Erythroblast (primary cell): ENCODE measurements at places on chromosomes 3 and 15.

GRCh38 chr3:87082796-87083440 is 92.0 kb upstream of the VGLL3 start:
- DNase-seq: peak; percentile 39

GRCh38 chr15:99536422-99537040 is 29.3 kb upstream of the MEF2A start:
- no peak for DNase-seq

GRCh38 chr3:114331007-114331406 is 37.2 kb downstream of the TIGIT start:
- DNase-seq: no peak

GRCh38 chr3:154224866-154225265 is 99.4 kb downstream of the DHX36 start:
- no peak for DNase-seq

- DNase-seq: no peak
Measured at GRCh38 chr15:92143765-92144164, 249.9 kb upstream of the ST8SIA2 start.

DNA sequence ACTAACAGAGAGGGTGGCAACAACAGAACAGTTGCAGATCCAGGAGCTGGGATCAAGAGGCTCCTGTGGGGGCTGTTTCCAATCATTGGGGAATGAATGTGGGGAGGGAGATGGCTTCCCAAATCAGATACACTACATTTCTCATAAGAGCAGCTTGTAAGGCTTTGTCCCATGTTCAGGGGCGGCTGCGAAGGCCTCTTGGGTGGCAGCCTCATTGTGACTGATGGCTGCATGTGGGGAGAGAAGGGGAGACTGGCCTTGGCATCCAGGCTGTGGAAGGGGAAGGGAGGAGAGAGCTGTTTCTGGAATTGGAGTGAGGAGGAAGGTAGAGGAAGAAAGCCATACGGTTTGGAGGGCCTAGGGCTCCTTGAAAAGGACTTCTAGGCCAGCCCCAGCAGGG is 326.6 kb upstream of the RGMA start:
- no peak for DNase-seq

GRCh38 chr15:99440029-99440428 is 125.8 kb upstream of the MEF2A start:
- no peak for DNase-seq

GRCh38 chr15:100595964-100596363 is 6.0 kb downstream of the LINS1 start:
- no peak for DNase-seq

DNA sequence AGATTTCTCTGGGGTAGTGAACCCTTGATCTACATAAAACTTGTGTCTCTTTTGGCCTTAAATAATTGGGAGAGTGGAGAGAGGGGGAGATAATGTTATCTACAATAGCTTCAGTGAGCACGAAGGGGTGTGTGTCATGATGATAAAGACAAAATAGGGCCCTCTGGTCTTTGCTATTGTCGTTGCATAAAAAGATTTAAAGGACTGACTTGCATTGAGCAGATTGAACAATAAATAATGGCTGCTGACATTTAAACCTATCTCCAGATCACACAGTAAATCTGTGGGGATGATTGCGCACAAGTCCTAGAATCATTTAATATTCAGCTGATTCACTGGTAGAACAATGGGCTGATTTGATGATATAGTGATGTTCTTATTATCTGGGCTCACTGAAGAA is 71.3 kb upstream of the GAP43 start:
- peak; percentile 1 for DNase-seq

DNA sequence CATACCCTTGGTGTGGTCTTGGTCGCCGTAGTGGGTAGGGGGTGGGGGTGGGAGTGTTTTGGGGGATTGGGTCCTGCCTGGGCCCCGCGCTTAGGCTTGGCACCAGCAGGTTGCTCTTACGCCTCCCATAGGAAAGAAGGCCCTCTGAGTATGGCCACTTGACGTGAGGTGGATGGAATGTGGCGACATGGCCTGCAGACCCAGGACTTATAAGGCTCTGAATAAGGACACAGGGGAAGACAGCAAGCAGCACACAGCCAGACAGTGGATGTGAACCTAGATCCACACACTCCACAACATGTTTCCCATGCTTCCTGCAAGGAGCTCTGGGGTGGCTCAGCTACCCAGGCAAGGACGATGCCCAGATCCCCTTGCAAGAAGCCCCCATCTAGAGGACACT is 12.4 kb downstream of the RBPMS2 start:
- no peak for DNase-seq

DNA sequence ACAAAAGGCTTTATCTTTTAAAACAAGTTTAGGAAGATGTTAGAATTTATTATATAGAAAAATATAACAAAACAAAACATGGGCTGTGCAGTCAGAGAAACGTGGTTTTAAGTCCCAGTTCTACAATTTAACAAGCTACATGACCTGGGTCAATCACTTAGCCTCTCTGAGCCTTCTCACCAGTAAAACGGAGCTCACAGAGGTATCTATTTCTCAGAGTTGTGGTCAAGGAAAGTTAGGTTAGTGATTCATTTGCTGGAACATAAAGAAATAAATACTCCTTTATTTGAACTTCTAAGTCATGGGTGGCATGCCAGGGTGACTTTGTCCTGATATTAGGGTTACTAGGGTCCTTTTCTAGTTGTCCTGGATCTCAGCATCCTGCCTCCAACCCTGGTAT is 10.8 kb upstream of the CCDC174 start:
- DNase-seq: no peak

GRCh38 chr3:62312201-62312600 is 61.1 kb downstream of the FEZF2 start:
- no peak for DNase-seq

DNA sequence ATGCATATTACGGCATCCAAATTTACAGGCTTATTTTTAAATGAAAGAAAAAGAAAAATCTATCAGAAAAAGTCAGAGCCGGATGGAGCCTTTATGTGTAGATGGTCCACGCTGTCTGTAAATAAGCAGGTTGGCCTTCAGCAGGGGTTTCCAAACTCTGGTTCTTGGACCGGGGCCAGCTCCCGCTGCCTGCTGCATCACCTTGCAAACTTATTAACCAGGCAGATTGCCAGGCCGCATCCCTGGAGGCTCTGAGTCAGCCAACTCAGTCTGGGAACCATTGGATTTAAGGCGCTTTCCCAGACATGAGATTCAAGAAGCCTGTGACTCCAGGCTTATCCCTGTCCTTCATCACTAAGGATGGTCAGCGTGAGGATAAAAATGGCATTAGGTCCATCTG is 212.4 kb downstream of the OPA1 start:
- DNase-seq: no peak

DNA sequence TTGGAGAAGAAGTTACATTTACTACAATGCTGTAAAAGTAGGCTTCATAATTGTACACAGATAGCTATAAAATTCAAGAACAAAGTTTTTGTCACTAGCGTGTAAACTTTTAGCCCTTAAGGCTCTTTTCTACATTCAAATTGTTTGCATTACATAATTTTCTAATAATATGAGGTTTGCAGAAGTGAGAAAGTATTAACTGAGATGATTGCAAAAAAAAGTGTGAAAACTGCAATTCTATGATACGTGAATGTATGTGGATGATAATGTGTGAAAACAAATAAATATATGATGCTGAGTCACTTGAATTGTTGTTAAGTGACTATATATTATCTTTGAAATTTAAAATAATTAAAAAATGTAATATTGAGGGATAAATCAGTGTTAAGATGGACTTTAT is 557.5 kb downstream of the NAALADL2 start:
- DNase-seq: no peak

DNA sequence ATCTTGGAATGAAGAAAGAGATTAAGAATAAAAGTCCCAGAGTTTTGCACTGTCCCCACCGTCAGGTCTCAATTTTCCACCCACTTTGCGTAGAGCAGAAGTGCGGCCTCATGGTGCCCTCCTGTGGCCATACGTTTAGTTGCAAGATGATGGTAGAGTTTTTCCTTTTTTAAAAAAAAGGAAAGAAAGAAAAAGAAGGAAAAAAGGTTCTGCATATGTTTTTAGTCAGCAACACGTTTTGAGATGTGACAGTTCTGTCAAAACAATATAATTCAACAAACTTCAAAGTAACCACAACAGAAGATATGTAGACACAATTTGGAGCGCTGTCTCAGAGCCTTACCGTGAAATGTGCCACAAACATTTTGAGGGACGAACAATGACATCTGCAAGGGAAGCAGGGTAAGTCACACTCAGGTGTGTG is 24.6 kb downstream of the EBLN2 start:
- peak; percentile 69 for DNase-seq

DNA sequence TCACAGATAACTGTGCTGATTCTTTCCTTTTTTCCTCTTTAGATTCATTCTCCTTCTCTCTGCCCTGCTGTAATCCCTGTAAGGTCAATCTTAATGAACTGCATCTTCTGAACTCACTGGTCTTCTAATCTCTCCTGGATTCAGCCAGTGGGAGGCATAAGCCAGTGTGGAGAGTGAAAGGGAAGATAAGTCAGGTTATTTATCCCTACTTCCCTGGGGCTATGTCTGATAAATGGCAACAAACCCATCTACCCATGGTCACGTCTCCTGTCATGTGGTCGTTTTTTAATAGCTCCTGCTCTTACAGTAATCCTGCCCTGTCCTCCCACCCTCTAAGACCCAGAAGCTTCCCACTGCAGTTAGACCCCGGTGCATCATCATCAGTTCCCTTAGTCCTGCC is 199.6 kb upstream of the NAALADL2 start:
- no peak for DNase-seq

GRCh38 chr3:67781871-67782270 is 127.5 kb upstream of the SUCLG2 start:
- no peak for DNase-seq

- DNase-seq: no peak
Measured at GRCh38 chr3:58798312-58798711, 131.7 kb upstream of the FAM3D start.

GRCh38 chr3:26622621-26623418 is at the start of gene LRRC3B:
Gene LRRC3B (plus strand): TSS chr3:26622772. CDS start chr3:26709673, 86,901 bp downstream.
- DNase-seq: no peak

GRCh38 chr15:39108021-39108420 is 472.9 kb upstream of the THBS1 start:
- no peak for DNase-seq

DNA sequence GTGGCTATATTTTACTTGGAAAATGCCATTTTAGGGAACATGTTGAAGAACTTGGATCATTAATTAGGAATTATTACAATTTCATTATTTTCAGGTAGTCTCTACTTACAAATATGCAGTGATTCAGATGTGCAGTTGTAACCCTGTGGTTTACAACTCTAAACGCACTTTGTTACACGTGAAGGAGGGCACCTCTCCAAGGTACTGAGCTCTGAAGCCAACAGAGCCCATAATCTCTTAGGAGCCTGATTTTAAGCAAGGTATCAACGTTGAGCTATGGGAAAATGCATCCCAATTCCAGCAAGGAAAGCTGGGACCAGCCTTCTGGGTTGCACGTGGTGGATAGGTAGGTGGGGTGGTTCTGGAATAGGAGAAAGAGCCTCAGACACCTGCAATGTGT is 81.5 kb upstream of the FAM3D start:
- DNase-seq: no peak

DNA sequence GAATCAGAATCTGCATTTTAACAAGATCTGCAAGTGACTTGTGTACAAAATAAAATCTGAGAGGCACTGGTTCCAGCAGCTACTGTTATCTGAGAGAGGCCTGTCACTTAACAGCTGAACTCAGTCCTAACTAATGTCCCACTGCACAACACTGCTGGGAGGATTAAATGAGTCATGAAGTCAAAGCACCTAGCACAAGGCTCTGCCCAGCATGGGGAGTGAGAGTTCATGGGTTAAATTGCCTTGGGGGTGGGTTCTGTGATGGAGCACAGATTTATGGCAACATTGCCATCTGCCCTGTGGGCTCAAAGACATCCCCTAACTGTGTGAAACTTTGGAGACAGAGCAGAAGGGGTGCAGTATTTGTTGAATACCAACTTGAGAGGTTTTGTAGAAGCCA is 250.9 kb downstream of the PLCL2 start:
- no peak for DNase-seq

DNA sequence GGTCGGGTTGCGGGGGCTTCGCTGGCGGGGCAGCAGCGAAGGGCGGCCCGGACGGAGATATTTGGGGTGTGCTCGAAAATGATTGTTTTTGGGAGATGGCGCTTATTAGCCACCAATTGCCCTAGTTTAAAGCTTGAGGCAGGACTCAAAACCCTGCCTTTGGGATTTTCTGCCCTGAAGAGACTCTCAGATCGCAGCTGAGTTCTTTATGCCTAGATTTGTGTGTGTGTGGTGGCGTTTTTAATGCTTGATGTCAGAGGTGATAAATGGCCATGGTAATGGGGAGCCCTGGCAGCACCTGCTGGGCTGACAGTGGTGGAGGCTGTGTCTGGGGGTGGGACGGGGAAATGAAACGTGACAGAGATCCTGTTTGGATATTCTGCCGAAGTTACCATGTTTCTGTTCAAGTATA is 604 bp downstream of the KCTD6 start:
- peak; percentile 62 for DNase-seq

GRCh38 chr3:139716908-139717485 is 39.2 kb upstream of the NMNAT3 start:
- no peak for DNase-seq

DNA sequence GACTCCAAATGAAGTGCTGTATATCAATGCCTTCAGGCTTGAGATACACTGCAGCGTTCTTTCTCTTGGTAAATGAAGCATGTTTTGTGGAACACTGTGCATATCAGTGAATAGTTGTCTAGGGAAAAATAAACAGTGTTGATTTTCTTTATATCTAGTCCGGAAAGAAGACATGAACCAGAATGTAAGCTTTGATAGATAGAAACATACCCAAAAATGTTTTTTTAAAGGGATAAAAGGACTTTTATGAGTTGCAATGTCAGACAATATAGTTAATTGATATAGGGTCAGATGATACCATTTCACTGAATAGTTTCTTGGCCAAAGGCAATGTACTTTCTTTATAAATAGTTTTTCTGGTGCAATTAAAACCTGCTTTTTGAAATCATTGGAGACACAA is 1037.8 kb downstream of the OTOL1 start:
- DNase-seq: no peak

GRCh38 chr3:175075269-175075668 is 216.1 kb downstream of the NAALADL2 start:
- DNase-seq: no peak

GRCh38 chr3:154018100-154018696 is 103.0 kb upstream of the ARHGEF26 start:
- peak; percentile 36 for DNase-seq

DNA sequence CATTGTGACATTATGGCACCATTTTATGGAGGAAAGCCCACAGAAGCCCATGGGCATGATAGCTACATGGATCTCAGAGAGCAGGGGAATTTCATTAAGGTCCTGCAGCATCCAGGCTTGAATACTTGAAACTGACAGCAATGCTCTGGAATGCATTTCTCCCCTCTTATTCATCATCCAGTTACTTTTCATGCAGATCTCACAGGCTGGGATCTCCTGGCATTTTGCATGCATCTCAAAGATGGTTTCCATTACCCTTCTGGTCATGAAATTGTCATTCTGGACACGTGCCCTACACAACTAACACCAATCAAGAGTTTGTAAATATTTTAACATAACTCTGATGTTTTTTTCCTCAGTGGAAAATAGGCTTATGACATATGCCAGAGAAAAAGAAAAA is 32.4 kb downstream of the VGLL3 start:
- no peak for DNase-seq

- no peak for DNase-seq
Measured at GRCh38 chr3:66532160-66532587, 31.4 kb upstream of the LRIG1 start.

- DNase-seq: no peak
Measured at GRCh38 chr3:159765030-159765859, 223.4 kb upstream of the IL12A start.
